ENCODE measurements at places on chromosomes 12 and 14. TPM values are rescaled to one million over a fixed set of nuclear protein-coding genes. Genes with fewer than 3 reads are reported as not detected.

- DNase-seq, result no peak
These were observed 12.7 kb upstream of the GPATCH2L start for GRCh38 chr14:76138758-76139723.

GRCh38 chr14:32737621-32738020 is 201.1 kb upstream of the NPAS3 start:
- no peak for DNase-seq

DNA sequence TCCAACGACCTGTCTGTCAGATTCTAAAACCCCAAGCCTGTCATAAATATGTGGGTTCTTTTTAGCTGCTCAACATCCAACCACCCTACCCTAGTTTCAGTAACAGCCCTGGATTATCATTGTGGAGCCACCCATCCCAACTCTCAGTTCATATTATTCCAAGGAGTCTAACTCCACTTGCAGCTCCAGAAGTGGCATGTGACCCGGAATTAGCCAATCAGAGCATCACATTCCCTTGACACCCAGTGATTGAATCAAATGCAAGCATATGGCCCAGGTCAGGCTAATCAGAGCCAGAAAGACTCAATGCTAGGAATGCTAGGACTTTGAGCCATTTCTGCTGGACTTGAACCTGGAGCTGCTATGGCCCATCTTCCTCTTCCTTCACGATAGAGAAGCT is 17.1 kb upstream of the HSP90B1 start:
- DNase-seq, result no peak

DNA sequence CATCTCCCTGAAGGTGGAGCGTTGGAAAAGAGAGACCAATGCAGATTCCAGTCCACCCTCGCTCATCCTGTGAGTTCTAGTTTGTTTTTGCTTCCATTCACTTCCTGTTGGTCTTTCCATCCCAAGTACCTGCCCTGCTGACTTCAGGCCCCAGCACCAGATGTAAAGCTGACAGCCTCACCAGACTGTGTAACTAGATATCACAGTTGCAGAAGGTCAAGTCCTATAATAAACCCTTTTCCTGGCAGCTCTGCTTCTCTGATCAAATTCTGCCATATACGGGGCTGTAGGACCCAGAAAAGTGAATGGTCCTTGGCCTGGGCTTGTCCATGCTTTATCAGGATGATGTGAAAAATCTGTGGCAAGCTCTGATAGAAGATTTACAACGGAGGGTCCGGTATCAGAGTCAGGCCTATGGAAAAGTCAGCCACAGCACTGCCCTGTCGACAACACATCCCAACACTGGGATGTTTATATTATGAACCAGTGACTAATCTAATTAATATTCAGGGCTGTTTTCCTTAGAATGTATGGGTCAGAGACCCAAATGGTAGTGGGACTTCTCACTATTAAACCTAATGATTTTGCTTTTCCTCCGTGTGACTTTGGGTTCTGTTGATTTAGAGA is 42.1 kb downstream of the CCDC175 start:
- DNase-seq, result no peak

- DNase-seq, result peak; percentile 5
These were observed 19.9 kb downstream of the SP1 start for GRCh38 chr12:53399896-53400295.

DNA sequence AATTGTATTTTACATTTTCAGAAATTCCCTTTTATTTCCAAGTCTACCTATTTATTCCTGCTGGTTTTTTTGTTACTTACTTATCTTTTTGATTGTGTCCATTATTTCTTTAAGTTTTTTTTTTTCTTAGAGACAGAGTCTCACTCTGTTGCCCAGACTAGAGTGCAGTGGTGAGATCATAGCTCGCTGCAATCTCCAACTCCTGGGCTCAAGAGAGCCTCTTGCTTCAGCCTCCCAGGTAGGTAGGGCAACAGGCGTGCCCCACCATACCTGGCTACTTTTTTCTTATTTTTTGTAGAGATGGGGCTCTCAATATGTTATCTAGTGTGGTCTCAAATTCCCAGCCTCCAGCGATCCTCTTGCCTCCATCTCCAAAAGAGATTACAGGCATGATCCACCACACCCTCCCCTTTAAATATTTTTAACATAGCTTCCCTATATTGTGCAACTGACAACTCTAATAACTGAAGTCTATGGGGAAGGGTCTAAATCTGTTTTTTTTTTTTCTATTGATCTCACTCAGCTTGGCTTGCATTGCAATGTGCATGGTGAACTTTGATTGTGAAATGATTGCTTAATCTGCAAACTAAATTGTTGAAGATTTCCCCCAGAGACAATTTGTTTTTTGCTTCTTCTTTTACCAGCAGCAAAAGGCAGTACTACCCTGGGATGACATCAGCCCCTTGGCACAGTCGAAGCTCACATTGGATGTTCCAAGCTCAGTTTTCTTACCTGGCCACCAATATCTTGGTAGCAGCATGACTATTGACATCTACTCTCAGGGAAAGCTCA is 25.7 kb upstream of the COCH start:
- no peak for DNase-seq

- DNase-seq, result no peak
These were observed 50.4 kb downstream of the AK7 start for GRCh38 chr14:96442355-96442754.

DNA sequence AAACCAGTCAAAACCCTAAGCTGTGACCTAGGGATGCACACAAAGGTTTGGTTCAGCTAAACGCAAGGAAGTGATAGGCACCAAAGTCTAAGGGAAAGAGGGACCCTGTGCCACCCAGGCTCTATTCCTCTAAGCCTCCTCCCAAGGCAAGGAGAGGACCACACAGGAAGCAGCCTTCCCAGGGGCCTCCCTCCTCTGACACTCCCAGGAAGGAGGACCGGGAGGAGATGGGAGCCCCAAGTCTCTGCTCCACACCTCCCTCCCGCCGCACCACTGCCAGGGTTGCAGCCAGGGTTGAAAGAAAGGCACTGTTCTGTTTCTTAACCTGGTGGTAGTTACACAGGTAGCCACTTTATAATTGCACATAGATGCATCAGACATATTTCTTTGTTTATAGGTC is 21.9 kb downstream of the TCHP start:
- no peak for DNase-seq

GRCh38 chr14:105465209-105466031 is 9.2 kb upstream of the CRIP2 start:
- peak; percentile 27 for DNase-seq

DNA sequence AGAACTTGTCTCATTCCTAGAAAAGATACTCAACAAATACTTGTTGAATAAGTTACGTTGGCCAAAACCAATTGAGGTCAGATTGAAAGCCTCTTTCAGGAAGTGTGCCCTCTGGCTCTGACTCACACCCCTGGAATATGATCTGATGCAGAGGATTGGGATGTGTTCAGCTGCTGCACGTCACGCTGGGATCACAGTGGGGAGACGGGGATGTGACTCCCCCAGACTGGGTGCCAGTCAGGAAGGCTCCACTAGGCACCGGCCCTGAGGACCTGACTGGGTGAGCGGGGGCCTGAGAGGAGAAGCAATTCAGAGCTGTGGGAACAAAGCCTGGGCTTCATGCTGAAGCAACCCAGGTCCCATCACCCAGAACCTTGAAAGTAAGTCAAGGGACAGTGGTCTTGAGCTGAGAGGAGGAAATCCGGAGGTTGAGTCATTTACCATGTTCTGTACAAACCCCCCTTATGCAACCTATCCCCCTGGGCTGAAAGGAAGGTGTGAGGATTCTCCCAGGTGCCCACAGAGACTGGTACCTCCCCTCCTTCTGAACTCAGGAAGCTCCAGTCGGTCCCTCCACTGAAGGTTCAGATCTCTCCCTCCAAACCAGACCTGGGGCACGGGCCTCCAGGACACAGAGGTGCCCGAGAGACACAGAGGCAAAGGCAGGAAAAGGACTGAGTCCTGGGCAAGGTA is 3.9 kb downstream of the CEBPE start:
- DNase-seq, result peak; percentile 96

DNA sequence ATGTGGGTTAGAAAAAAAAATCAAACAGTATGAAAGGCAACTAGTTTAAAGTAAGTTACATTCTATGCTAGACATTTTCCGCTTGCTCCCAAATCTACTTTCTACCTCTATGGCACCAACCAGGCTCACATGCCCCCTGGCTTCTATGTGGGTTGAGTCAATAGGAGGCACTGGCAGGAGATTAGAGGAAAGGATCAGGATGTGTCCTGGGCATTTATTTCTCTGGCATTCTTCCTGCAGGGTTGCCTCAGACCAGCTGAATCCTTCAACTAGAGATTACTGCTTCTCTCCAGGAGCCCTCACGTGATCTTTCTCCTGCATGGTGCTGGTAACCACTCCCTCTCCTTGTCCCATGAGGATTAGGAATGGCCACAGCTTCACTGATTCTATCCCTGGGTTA is 14.9 kb upstream of the CCDC60 start:
- DNase-seq, result no peak

DNA sequence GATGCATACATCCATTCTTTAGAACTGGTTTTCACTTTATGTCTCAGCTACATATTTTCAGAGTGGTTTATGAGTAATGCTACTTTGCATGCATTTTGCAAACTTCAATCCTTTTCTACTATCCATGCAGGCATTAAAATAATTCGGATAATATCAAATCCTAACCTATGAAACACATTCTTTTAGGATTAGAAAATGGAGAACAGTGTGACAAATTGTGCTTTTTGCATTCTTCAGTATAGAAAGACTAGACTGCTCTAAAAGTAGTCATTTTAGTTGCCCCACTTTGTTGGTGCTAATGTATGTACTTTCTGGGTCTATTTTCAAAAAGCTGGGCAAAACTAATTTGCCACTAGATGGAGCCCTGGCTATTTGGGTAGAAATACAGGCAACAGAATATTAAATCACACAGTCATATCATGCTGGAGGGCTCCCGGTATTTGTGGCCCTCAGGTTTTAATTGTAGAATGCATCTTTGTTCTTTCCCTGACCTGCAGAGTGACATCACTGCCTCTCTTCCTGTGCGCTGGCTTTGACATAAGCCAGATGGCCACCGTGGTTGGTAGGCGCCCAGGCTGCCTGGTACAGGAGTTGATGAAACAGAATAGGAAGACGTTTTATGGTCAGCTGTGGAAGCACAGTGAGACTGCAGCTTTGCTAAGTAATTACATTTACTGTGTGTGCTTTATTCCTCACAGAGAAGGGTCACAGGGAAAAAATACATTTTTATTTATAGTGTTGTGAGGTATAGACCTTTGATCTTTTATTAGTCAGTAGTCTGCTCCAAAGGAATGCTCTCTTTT is 28.1 kb downstream of the MSRB3 start:
- peak; percentile 76 for DNase-seq

GRCh38 chr12:78115889-78116288 is 285.2 kb downstream of the NAV3 start:
- no peak for DNase-seq

- no peak for DNase-seq
These were observed 44.7 kb upstream of the ATP23 start for GRCh38 chr12:57896434-57897201.

- DNase-seq, result peak; percentile 45
These were observed 12.5 kb downstream of the SYT10 start for GRCh38 chr12:33427071-33427470.

DNA sequence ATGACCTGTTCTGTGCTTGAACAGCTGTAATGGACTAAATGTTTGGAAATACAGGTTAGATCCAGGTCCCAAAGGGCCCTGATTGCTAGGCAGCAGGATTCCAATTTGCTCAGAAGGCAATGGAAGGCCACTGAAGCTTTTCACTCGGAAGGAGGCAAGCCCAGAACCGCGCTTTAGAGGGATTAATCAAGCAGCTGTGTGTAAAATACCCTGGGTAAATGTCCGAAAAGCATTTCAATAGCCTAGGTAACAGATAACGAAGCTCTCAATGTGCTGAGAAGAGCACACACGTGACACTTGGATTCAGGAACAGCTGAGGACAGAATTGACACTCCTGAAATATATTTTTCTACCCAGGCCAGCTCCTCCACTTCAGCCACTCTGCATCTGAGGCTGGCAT is 436.1 kb downstream of the TMEM132D start:
- no peak for DNase-seq

GRCh38 chr14:65010211-65010931 is 23.7 kb downstream of the FNTB start:
- no peak for DNase-seq

GRCh38 chr12:26318661-26319068 is 123.3 kb downstream of the SSPN start:
- peak; percentile 92 for DNase-seq

- DNase-seq, result no peak
These were observed 55.0 kb upstream of the GRIP1 start for GRCh38 chr12:66733839-66734238.

DNA sequence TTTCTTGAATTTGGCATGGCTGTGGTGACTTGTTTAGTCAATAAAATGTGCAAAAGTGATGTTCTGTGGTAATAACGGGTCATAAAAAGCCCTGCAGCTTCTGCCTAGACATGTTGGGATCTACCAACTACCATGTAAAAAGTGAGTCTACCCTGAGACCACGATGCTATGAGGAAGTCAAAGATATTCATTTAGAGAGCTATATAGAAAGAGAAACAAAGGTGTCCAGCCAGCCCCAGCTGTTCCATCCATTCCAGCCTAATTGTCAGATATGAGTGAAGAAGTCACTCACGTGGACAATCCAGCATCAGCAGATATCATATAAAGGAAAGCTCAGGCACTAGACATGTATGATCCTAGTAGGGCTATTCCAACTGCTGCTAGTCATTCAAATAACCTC is 117.2 kb upstream of the SSTR1 start:
- DNase-seq, result no peak

DNA sequence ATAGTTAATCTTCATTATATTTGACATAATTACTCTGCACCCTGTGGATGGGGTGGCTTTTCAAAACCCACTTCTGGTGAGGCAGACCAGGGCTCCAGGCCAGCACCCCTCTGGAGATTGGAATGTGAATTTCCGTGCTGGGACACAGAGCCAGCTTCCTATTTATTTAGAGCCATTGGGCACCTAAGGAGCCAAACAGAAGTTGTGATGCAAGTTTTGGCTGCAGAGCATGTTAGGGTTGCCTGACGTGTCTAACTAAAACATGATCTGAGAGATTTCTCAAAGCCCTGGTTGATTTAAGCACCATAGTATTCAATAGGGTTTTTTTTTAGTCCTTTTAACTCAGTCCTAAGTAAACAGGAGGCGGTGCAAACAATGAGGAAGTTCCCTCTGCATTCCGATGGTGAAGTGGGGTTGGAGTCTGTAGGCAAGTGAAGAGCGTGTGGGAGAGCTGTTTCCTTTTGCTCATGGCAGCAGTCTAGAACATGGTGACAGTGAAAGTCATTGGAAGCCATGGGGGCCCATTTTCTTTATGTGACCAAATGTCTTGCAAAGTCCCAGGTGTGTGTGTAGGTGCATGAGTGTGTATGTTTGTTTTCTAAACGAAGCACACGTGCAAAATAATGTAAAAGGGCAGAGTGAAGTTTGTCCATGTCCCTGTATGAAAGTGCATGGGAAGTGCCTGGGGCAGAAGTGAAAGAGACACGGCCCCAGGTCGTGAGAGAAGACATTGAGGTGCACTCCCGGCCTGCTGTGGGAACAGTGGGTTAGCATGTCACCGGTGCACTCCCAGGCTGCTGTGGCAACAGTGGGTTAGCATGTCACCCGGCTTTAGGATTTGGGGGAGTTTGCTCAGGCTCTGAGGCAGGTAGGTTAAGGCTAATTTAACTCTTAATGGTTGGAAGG is 117.7 kb downstream of the PRKCH start:
- DNase-seq, result peak; percentile 43

The TRPV4 gene
- 9.5 TPM for total RNA-seq

The OR10P1 gene
- not detected for total RNA-seq

The SYNE3 gene
- 3.5 TPM for total RNA-seq

The WDHD1 gene
- total RNA-seq, result 21.1 TPM

The NEUROD4 gene
- total RNA-seq, result not detected

The CDH24 gene
- total RNA-seq, result 5.5 TPM

The CTSG gene
- total RNA-seq, result not detected

The FGF6 gene
- total RNA-seq, result not detected

The KCNC2 gene
- total RNA-seq, result not detected
